ENCODE measurements at places on chromosomes 2 and 18.

- DNase-seq, result no peak
Observed at GRCh38 chr18:61637319-61637718, 255.5 kb downstream of the RNF152 start.

DNA sequence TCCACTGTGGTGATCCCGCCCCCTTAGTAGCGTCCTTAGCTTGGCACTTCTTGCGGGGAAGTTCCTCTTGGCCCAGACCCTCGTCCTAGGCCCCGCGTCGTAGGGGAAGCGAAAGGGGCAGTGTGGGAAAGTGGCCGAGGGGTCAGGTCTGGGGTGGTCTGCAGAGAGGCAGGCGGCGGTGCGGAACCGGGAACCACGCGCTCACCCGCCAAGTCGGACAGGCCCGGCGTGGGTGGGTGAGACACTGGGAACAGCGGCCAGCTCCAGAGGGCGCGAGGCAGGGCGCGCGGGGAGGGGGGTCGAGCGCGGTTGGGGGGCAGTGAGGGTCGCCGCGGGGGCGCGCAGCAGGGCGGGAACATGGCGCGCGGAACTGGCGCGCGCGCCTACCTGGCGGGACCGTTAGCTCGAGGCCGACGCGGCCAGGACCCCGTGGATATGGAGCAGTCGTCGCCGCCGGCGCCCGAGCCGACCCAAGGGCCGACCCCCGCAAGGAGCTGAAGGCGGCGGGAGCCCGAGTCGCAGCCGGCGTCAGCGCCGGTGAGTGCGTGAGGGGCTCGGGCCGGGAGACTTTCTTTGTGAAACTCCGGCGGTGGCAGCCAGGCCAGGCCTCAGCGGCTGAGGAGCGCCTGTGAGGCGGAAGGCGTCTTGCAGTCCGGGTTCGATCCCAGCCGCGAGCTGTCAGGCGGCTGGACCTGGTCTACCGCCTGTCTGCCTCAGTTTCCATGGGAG, 2896.7 kb upstream of the TEKT4 start:
- no peak for DNase-seq

- no peak for DNase-seq
Observed at GRCh38 chr18:68172842-68173549, 541.9 kb downstream of the TMX3 start.

- no peak for DNase-seq
Observed at GRCh38 chr2:121197369-121198091, 87.5 kb downstream of the TFCP2L1 start.

DNA sequence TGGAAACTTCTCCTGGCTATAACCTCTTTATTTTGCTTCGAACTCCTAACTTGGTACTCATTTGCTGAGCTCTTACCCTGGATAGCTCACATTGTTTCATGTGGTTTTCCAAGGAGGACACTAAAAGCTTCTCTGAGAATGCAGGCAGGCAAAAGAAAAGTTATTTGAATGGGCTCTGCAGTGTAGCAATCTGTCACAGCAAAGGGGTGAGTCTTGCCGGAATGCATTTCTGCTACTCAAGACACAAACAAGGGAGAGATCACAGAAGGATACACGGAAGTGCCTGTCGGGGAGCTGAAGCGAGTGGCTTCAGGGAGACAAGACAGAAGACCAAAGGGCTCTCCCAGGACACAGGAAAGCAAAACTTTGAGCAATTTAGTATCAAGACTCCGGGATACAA, 265.4 kb downstream of the SS18 start:
- DNase-seq, result no peak

DNA sequence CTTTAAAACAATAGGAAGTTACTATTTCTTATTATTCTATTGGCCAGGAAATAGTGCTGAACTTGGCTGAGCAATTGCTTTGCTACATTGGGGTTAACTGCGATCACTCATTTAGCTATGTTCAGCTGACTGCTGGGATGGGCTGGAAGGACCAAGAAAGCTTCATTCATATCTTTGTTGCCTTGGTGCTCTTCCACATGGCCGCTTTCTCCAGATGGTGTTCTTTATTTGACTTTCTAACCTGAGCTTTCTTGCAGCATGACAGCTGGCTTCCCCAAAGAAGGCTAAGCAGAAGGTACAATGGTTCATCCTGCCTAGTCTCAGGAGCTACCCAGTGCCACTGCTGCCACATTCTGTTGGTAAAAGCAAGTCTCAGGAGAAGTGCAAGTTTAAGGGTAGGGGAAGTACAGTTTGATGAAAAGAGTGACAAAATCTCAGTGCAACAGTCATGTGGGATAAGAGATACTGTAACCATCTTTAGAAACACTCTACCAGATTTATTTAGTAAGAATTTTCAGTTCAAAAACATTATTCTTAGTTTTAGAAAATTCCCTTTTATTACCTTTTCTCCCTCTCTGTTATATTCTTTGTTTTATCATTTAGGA, 180.6 kb upstream of the RBMS1 start:
- no peak for DNase-seq

- no peak for DNase-seq
Observed at GRCh38 chr2:77479395-77479794, 42.8 kb downstream of the LRRTM4 start.

- no peak for DNase-seq
Observed at GRCh38 chr18:56637176-56637575, 1.2 kb downstream of the TXNL1 start.

DNA sequence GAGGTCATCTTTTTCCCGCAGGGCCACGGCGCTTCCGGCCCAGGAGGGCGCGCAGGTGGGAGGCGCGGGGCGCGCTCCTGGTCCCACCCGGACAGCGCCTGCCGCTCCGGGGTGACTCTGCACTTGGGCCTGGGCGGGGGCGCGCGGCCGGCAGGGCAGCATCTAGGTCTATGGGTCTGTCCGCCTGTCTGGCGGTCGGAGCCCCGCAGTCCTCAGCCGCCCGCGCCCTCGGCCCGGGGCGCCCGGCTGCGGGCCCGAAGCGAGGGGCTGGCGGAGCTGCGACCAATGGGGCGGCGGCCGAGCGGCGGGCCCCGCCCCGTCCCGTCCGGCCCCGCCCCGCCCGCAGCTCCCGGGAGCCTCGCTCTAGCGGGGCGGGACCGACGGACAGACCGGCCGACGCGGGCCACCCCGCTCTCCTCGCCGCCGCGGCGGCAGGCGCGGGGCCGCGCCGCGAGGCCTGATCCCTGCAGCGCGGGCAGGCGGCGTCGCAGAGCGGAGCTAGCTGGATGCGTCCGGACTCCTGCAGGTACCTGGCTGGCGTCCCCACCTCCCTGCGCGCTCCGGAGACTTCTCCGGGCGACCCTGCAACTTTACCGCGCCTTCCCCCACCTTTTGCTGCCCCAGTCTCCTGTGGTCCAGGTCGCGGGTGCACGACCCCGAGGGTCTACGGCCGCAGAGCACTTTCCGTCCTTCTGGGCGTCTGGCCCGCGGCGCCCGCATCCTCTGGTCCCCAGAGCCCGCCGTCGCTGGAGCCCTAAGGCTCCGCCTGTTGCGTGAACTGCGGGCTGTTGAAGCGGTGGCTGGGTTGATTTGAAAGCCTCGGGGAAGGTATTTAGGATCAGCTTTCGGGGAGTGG, at the start of gene KCNS3:
Gene KCNS3 (plus strand): TSS at position 387 of the 856 bp plus-strand sequence. CDS start 52,342 bp downstream, outside the sequence.
- peak; percentile 62 for DNase-seq

- DNase-seq, result peak; percentile 9
Observed at GRCh38 chr2:64404002-64404731, 49.8 kb upstream of the LGALSL start.

GRCh38 chr2:35891528-35891927, 464.1 kb upstream of the CRIM1 start:
- DNase-seq, result no peak

DNA sequence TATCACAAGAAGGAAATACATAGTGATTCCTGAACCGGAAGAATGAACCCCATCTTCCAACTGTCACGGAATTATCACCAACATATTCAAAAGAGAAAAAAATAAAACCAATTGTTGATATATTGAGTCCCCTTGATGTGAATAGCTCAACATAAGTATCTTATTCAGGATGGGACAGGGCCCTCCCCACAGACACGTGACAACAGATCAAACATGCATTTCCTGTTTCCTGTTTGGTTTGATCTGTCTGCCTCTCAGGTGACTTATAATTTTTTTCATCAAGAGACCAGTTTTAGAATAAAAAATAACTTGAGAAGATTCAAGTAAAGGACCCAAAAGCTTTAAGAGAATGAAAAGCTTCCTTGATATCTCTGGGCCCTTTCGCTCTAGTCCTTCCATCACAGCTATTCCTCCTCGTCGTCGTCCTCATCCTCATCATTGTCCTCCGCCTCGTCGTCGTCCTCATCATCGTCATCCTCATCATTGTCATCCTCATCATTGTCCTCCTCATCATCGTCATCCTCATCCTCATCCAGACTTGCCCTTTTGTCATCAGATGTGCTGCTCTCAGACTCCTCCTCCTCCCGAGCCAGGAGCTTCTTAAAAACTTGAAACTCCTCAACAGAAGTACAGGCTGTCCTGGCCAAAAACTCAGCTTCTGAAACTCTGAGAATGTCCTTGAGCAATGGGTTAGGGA, 6.3 kb downstream of the MTERF4 start:
- DNase-seq, result no peak

GRCh38 chr18:9184998-9185613, 48.5 kb downstream of the ANKRD12 start:
- DNase-seq, result no peak

GRCh38 chr18:34859496-34859895, 149.4 kb downstream of the DTNA start:
- DNase-seq, result no peak

- DNase-seq, result no peak
Observed at GRCh38 chr2:173667014-173667413, 298.2 kb downstream of the SP3 start.

- DNase-seq, result no peak
Observed at GRCh38 chr18:48440924-48441323, 31.7 kb upstream of the ZBTB7C start.

DNA sequence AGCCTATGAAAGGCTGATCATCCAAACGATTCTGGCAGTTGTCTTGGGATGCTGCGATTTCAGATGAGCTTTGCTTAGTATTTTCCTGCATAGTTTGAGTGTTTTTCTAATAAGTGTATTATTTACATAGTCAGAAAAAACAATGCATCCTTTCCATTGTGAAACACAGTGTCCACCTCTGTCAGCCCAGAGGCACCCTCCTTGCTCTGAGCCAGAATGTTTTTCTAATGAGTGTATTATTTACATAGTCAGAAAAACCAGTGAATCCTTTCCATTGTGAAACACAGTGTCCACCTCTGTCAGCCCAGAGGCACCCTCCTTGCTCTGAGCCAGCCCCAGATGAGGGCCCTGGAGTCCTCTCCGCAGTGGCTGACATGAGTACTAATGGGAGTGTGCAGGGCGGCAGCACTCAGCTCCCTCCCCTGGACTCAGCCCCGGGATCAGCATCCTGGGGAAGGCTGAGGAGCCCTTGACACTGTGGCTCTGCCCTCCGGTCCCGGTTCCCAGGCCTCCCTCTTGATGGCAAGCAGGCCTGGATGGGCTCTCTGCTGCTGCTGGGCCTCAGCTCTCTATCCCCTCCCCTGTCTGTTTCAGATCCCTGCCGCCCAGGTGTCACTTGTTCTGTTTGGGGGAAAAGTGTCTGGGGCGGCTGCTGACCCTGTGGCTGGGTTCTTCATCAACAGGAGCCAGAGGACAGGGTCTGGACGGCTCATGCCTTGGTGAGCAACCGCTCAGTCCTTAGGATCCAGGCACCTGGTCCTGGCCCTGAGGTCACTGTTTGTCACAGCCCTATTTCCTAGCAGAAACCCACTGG, 5.9 kb downstream of the MFSD2B start:
- DNase-seq, result no peak

- DNase-seq, result no peak
Observed at GRCh38 chr2:171531291-171531690, 9.0 kb downstream of the CYBRD1 start.

- DNase-seq, result no peak
Observed at GRCh38 chr2:105600602-105600948, 144.1 kb upstream of the NCK2 start.

- no peak for DNase-seq
Observed at GRCh38 chr18:77140439-77141109, 8.0 kb upstream of the MBP start.

DNA sequence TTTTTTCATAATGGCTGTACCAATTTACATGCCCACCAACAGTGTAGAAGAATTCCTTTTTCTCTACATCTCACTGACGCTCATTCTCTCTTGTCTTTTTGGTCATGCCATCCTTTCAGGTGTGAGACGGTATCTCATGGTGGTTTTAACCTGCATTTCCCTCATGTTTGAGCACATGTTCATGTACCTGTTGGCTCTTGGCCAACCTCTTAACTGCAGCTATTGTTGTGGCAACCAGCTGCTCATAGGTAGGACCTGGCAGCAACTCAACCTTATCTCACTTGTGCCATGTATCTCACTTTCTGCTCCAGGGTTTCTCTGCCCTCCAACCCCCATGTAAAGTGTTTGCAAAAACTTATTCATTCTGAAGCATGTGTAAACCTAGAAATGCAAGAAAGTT, 167.5 kb downstream of the UPP2 start:
- DNase-seq, result no peak

- peak; percentile 28 for DNase-seq
Observed at GRCh38 chr2:43576981-43577892, 18.6 kb downstream of the THADA start.

DNA sequence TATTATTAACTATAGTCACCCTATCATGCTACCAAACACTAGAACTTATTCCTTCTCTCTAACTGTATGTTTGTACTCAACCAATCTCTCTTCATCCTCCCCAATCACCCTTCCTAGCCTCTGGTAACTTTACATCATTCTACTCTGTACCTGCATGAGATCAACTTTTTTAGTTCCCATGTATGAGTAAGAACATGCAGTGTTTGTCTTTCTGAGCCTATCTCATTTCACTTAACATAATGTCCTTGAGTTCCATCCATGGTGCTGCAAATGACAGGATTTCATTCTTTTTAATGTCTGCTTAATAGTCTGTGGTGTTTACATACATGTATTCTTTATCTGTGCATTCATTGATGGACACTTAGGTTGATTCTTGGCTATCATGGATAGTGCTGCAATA, 108.9 kb upstream of the RFX8 start:
- DNase-seq, result no peak

DNA sequence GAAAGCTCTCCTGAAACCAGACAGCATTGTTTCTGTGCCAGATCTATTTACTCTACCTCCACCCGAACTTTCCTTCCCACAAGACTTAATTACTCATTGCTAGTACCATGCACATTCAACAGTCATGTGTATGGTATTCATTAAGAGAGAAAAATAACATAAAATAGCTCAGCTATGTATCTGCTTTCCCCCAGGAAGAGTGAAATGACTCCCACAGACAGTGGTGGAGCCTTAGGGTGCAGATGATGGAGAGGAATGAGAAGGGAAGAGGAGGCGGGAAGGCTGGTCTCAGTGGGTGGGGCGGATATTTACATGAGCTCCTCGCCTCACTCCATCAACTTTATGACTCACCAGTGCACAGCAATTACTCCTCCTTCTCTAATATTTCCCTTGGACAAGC, 724.5 kb downstream of the EPHA4 start:
- DNase-seq, result no peak

- DNase-seq, result no peak
Observed at GRCh38 chr2:105118960-105119359, 81.1 kb downstream of the MRPS9 start.

GRCh38 chr2:83817511-83817910, 641.6 kb downstream of the SUCLG1 start:
- no peak for DNase-seq

DNA sequence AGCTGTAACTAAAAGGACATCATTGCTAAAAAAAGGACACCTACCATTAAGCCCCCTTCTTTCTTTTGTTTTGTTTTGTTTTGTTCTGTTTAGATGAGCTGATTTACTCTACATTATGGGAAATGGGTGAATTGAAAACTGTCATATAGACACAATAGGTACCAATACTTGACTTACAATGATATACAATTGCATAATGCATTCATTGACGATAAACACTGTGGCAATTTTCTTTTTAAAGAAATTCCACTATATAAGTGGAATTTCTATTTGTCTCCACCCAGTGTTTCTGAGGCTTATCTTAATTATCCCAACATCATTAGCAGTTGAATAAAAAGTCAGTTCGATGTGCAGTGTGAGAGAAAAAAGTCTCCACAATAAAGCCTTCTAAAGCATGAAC, 282.1 kb downstream of the BCL2 start:
- DNase-seq, result no peak

Measured in BE2C (cell line).